ENCODE measurements at places on chromosomes 1 and 21. TPM values are rescaled to one million over a fixed set of nuclear protein-coding genes. Genes with fewer than 3 reads are reported as not detected.

CELSR2 gene
- 5.7 TPM for total RNA-seq

OSCP1 gene
- 4.6 TPM for total RNA-seq

KCNK2 gene
- total RNA-seq: 0.37 TPM

RHCE gene
- 0.66 TPM for total RNA-seq

HEYL gene
- total RNA-seq: 6.2 TPM

CYB561D1 gene
- 4.0 TPM for total RNA-seq

DNA sequence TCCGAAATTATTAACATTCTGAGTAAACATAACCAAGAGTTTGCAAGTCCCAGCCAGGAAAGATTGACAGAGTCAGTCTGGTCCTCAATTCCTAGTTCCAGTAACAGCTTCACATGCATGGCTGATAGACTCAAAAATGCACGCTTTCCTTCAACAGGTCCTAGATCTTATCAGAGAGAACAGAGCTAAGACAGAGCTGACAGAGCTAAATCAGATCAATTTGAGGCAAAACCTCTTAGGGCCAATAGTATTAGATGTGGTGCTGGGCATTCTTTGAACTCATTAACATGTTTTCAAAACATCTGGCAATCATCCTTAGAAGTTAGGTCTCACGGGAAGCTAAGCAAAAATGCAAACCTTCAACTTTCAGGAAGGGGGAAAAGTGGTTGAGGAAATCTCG, 114.0 kb downstream of the GREM2 start:
- DNase-seq: no peak

GRCh38 chr1:22557341-22557950, 5.8 kb upstream of the EPHA8 start:
- DNase-seq: no peak

DNA sequence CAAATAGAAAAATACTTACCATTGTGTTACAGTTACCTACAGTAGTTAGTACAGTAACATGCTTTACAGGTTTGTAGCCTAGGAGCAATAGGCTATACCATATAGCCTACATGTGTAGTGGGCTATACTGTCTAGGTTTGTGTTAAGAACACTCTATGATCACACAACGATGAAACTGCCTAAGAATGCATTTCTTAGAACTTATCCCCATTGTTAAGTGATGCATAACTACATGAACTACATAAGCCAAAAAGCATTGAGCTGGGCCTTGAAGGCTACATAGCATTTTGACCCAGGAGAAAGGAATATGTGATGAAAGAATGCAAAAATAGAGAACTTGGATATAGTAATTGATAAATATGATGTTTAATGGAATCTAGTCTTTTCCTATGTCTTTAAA, 46.4 kb upstream of the JUN start:
- DNase-seq: no peak

DNA sequence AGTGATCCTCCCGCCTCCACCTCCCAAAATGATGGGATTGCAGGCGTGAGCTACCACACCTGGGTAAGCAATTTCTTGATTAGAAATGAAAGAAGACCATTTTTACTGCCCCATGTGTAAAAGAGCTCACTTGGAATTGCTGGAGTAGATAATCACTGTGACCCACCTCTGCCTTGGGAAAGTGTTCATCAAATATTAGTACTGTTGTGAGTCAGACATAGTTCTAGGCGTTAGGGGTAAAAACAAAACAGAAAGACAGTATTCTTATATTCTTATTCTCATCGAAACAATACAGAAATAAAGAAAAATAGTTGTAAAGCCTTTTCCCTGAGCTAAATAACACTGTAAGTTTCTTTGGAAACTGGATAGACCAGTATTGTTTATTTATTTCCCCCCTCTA, 36.2 kb downstream of the CELF3 start:
- no peak for DNase-seq

- no peak for DNase-seq
Observed at GRCh38 chr1:206951318-206952100, 5.2 kb upstream of the PIGR start.

- DNase-seq: no peak
Observed at GRCh38 chr1:116127848-116128540, 16.8 kb downstream of the MAB21L3 start.

DNA sequence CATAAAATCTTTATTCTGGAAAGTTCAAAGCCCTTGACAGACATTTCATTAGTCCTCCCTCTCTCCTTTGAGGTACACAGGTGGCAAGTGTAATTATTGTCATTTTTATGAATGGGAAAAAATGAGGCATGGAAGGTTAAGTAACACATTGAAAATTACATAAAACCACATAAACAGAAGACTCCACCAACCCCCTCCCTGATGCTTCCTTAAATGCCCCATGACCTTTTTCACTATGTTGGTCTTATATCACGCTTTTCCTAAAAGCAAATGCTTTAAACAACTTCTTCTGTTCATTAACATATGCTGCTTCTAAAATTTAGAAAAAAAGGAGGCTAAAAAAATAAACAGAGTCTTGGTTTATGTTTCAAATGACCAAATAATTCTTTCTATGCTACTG, 648.4 kb downstream of the PTPRC start:
- DNase-seq: no peak

- DNase-seq: no peak
Observed at GRCh38 chr1:15678578-15678977, 5.5 kb upstream of the PLEKHM2 start.

GRCh38 chr1:219917851-219918466, 10.4 kb downstream of the SLC30A10 start:
- DNase-seq: no peak

DNA sequence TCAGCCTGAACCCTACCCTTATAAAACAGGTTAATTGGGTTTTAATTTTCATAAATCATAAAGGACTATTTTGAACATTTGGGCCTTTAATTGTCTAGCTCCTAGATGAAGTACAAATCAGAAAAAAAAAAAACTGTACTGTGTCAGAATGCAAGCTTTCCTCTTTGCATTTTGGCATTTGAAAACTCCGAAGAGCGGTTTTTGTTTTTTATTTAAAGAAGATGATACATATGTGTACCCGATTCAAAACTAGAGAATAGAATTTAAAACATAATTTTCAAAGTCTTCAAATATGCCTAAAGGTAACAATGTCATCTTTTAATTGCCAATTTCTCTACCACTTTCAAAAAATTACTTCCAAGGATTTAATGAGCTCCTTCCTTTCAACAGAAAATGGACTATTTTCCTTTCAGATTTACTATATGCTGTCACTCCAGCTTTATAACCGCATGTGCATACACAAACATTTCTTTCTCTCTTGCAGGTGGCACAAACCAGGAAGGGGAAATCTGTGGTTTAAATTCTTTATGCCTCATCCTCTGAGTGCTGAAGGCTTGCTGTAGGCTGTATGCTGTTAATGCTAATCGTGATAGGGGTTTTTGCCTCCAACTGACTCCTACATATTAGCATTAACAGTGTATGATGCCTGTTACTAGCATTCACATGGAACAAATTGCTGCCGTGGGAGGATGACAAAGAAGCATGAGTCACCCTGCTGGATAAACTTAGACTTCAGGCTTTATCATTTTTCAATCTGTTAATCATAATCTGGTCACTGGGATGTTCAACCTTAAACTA, 33.7 kb downstream of the MRPL39 start:
- DNase-seq: no peak

- DNase-seq: no peak
Observed at GRCh38 chr1:183418696-183419095, 516 bp upstream of the NMNAT2 start.

GRCh38 chr1:171850651-171851350, 9.5 kb downstream of the DNM3 start:
- DNase-seq: no peak

DNA sequence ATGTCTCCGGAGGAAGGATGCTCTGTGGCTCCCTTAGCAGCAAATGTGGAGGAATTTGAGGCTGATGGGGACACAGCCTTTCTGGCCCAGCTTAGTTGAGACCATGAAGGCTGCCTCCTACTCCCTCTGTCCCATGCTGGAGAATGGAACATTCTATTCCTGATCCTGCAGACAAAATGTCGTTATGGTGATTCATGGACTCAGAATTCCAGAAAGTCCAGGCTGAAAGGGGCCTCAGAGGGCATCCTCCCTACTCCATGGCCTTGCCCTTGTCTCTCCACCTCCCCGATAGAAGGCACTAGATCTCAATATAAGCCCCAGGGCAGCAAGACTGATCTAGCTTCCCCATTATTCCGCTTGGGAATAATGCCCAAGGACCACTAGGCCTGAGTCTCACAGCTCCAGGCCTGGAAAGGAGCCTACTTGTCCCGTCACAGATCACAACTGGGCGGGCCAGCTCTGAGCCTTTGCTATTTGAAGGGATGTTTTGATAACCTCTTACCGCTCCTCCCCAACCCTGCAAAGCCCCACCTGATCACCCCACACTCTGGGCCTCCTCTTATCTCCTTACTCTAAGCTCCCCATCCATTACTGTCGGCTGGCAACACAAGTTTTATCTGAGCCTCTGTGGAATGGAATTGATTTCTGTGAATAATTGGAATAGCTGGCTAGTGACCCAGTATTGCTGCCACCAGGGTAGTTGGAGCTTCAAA, 52.8 kb upstream of the TRABD2B start:
- DNase-seq: no peak

DNA sequence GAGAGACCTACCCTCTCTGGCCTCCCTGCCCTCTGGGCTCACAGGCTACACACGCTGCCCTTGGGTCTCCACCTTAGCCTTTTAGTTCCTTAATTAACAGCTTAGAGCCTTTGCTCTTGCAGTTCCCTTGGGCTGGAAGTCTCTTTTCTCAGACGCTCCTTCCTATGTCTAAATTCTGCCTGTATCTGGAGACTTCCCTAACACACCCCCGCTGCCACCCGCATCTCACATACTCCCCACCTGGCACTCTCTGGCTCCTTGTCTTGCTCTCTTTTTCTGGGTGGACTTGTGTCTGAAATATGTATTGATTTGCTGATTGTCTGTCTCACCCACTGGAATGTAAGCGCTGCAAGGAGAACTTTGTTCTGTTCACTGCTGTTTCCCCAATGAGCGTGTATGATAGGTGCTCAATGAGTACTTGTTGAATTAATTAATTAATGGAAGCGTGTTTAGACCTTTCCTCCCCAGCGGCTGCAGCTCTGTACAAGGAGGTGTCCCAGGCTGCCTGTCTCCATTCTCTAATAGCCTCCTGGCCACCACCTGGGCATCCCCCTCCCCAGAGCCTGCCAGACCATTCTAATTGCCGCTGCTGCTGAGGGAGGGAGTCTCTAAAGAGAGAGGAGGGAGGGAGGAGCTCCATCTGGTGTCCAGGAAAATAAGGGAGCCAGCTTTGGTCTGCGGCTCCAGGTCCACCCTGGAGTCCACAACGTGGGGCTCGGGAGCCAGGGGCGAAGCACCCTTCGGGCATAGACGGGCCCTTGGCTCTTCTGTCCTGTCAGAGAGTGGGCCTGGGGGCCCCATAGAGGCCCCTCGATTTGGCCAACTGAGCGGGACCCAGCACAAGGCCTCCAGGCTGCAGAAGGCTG, 95.4 kb downstream of the RNF220 start:
- DNase-seq: no peak

Measured in psoas muscle (tissue), 8 donors.